ENCODE measurements at places on chromosomes 13 and 19.
A peak's percentile ranks its signal among the peaks of the same experiment; 100 is the strongest.

DNA sequence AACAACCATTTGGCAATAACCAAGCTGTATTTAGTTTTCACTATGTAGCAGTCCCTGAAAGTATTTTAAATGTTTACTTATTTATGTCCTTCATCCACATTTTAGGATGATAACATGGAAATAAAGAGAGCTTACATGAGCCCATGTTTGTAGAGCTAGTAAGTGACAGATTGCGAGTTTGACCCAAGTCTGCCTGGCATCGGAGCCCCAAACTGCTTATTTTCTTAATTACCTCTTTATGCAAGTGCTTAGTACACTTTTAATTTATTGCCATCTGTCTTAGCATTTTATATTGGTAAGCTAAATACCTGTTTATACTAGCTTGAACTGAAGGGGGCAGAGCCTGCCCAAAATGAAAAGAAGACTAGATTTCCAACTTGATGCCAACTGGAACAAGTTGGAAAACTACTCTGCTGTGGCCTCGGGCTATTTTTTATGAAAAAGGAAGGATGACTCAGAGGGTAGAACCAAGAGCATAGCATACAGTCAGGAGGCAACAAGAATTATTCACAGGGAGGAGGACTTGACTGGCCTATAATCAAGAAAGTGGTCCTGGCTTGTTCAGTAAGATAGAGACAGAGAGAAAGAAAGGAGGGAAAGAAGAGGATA is 150.2 kb downstream of the NDFIP2 start:
- DNase-seq: peak; percentile 84

GRCh38 chr13:97255515-97256021 is 33.4 kb downstream of the MBNL2 start:
- DNase-seq: peak; percentile 65

DNA sequence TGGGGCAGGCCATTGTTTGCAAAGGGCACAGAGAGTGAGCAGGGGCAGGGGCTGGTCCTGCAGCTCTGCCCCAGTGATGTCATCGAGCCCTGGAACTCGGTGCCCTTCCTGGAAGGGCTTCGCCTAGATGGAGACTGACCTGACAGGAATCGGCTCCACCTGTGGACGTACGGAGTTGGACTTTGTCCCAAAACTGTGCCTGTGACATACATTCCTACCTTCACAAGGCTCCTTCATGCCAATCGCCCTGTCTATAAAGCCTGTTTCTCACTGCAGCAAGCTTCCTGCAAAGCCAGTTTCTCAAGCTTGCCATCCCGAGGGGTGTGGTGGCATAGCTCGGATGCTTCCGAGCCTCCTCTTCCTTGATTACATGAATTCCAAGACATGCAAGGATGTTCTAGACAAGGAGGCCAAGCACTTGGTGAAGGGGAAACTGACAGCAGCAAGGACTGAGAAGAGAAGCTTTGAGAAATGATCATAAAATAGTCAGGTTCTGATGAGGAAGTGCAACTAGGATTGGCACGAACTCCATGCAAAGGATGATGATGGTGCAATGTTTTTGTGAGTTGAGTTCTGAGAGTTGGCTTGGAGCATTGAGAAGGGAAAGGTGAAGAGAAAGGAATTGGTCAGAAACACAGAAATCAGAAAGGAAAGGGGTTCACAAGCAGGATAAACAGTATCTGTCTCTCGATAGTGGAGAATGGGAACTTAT is 73.6 kb upstream of the STK24 start:
- no peak for DNase-seq

GRCh38 chr13:70960841-70961443 is 852.7 kb upstream of the KLHL1 start:
- DNase-seq: peak; percentile 28

DNA sequence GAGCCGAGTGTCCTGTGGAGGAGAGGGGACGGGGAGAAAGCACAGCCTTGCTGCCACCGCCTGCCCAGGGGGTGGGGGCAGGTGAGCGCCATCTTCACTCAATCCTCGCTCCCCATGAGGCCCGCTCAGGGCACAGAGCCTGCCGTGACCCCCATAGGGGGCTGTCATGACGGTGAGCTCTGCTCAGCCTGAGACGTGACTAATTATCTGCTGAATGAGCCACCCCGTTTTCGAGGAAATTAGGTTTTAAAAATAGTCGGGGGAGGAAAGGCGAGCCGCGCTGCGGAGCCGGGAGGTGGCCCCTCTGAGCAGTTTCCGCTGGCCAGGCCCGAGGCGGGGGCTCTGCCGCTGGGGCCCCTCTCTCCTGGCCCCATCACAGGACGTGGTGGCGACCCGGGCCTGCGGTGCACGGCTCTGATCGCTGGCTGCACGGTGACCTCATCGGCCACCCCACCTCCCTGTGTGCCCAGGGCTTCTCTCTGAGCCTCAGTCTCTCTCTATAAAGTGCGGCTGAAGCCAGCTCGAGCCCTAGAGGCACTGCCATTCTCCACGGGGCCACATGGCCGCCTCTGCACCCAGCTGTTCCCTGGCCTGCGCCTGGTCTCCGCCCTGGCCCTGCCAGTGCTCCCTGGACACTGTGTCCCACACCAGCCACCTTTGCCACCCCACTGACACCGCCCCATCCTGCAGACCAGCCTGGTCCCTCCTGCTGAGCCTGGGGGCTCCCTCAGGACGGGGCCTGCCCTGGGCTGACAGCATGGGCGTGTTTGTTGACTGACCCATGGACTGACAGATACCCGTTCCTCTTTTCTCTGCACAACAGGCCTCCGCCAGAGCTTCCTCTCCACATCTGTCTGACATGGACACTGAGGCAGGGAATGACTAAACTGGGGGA is 28.3 kb downstream of the PIP5K1C start:
- DNase-seq: peak; percentile 42

DNA sequence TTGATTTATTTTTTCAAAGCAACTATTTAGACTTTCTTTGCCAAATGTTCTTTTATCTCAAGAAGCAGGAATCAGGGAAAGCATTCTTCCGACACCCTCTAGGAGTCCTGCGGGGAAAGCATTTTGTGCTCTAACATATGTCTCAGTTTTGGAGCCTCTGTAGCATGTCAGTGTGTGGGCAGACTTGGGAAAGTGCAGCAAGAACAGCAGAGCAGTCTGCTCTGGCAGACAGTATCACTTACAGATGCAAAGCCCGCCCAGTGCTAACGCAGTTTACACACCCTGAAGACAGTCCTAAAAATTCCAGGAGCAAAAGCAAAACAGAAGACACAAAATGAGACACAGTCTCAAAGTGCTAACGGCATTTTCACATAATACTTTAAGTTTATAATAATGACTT is 393.5 kb downstream of the KLF12 start:
- peak; percentile 6 for DNase-seq

DNA sequence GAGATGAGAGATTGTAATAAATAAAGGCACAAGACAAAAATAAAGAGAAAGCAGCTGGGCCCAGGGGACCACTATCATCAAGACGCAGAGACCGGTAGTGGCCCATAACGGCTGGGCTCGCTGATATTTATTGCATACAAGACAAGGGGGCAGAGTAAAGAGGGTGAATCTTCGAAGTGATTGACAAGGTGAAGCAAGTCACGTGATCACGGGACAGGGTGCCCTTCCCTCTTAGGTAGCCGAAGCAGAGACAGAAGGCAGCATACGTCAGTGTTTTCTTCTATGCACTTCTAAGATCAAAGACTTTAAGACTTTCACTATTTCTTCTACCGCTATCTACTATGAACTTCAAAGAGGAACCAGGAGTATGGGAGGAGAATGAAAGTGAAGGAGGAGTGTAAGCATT is 4.6 kb upstream of the PRKCG start:
- no peak for DNase-seq

DNA sequence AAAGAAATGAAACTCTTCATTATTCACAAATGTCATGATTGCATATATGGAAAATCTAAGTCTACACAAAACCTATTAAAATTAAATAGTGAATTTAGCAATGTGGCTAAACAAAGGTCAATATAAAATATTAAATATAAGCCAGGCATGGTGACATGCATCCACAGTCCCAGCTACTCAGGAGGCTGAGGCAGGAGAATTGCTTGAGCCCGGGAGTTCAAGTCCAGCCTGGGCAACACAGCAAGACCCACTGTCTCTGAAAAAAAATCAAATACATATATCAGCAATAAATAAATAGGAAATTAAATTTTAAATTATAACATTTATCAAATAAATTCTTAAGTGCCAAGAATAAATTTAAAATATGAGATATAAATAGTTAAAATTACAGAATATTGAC is 11.9 kb downstream of the PSMC4 start:
- no peak for DNase-seq

GRCh38 chr19:19821366-19821951 is at the start of gene ZNF506:
TSS of gene ZNF506 (minus strand) at chr19:19821750. CDS start at chr19:19821603, 147 bp downstream.
- DNase-seq: peak; percentile 98

DNA sequence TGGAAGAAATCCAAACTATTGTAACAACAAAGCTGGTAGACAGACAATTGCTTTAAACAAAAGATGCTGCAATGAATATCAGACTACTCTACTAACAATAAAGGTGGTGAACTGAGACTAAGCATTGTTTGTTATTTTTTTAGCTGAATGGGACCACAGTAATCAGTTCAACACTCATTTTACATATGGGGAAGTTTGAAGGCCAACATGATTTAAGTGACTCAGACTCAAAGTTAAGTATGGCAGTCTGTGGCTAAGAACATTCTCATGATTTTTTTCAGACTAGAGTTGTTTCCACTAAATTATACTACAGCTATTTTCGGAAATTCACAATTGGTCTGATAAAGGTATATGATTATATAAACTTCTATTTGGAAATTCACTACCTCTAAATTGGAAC is 10.4 kb downstream of the EXOSC8 start:
- no peak for DNase-seq

DNA sequence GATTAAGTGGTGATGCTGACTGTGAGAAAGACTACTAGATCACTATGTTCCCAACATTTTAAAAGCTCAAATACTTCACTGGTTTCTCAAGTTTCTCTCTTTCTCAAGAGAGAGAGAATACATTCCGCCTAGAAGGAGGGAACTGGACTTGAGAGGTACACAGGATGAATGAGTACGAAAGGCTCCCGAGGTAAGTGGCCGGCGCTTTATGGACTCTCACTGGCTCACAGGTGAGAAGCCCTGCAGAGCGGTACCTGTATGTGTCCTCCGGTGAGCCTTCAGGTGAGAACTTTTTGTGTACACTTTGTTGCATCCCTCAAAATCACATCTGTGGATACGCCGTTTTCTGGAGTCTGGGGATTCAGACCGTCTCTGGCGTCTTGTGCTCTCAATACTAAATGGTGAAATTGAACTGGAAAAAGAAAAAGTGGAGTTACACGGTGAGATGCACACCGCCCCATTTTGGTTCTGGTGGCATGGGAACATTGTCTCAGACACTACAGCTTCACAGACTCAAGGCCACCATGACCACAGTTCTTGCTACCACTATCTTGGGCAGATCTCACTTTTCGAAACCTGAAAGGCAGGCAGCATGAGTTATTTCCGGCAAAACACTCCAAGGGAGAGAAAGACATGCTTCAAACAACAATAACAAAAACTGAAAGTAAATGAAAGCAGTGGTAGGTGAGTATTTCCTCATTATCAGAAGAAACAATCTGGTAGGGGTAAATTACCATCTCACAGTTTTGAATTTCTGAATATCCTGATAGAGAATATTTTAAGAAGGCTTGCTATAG is 418.9 kb downstream of the KLF12 start:
- no peak for DNase-seq
